ENCODE measurements at places on chromosomes 11 and 22.

- no peak for DNase-seq
Observed at GRCh38 chr11:60852117-60852981, 3.4 kb downstream of the PTGDR2 start.

- no peak for DNase-seq
Observed at GRCh38 chr11:14451825-14452224, 47.8 kb downstream of the COPB1 start.

- DNase-seq: no peak
Observed at GRCh38 chr11:36153551-36153950, 135.7 kb downstream of the COMMD9 start.

DNA sequence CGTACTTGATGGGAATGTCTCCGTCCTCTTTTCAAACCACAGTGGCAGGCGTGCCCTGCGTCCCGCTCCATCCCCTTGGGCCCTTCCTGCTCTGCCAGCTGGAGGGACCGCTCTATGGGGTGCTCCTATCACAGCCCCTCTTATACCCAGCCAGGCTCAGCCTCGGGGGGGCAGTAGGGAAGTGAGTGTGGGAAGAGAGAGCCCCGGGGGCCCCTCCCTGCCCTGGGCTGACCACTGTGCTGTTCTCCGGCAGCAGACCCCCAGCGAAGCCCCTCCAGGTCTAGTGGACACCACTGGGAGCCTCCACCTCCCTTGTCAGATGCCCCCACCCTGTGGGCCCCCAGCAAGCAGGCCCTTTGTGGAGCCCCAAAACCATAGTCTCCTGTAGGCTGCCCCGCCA, 572.5 kb downstream of the BRD1 start:
- no peak for DNase-seq

DNA sequence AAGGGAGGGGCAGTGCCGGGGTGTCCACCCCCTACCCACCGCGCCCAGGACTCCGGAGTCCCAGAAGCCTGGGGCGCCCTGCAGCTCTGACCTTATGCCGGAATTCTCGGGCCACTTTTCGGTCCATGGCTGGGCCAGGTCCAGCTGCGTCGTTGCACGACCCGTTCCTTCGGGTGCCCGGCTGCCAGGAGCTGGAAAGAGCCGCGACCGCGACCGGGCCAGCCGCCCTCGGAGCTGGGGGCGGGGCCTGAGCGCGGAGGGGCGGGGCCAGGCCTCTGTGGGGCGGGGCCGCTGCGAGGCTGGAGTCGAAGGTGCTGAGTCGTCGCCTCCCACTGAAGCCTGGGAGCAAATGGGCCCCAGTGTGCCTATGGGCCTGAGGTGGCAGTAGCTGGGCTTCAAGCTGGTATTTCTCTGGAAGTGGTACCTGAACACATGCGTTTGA, at the start of gene USH1C:
Gene USH1C (minus strand): TSS at position 236 of the 442 bp plus-strand sequence. CDS start 109 bp downstream, at position 127.
- no peak for DNase-seq

DNA sequence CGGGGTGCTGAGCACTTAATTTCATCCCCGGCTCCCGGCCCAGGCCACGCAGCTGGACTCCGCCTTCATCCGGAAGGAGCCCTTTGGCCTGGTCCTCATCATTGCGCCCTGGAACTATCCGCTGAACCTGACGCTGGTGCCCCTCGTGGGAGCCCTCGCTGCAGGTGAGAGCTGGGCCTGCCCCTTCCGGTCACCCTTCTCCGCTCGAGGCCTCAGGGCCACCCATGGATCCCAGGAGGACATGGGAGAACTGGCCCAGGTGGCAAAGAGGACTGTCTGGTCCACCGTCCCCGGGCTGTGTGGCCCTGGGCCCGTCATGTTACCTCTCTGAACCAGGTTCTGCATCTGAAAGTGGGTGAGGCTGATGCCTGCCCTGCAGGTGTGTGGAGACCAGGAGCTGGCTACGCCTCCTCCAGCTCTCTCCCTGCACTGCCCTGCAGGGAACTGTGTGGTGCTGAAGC, 8.6 kb downstream of the ALDH3B1 start:
- no peak for DNase-seq

DNA sequence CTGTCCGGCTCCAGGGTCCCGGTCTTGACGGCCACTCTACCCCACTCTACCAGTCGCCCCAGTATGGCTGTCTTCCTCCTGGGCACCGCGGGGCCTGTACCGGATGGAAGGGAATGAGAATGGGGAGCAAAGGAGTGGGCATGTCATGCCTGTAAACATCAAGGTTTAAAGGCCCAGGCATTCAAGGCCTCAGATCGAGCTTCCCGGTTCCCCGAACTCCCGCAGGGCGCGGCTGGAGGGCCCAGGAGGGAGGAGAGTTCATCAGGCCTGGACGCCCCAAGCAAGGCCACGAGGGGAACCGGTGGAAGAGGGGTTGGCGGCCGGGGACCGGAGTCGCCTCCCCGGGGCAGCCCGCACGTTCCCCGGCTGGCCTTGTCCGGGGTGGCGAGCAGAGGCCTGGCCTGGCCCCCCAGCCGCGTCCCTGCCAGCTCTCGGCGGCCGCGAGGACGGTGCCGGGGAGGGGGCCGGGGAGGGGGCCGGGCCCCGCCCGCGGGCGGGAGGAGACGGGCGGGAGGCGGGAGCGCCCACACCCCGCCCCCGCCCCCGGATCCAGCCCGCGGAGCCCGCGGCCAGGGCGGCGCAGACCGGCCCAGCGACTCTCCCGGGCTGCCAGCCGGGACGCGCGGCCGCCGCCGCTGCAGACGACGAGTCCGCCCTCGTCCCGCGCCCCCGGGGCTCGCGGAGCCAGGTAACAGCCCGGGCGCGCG, at the start of gene CDC42EP1:
Gene CDC42EP1 (plus strand): TSS at position 580 of the 707 bp plus-strand sequence. CDS start 5,870 bp downstream, outside the sequence.
- DNase-seq: no peak

DNA sequence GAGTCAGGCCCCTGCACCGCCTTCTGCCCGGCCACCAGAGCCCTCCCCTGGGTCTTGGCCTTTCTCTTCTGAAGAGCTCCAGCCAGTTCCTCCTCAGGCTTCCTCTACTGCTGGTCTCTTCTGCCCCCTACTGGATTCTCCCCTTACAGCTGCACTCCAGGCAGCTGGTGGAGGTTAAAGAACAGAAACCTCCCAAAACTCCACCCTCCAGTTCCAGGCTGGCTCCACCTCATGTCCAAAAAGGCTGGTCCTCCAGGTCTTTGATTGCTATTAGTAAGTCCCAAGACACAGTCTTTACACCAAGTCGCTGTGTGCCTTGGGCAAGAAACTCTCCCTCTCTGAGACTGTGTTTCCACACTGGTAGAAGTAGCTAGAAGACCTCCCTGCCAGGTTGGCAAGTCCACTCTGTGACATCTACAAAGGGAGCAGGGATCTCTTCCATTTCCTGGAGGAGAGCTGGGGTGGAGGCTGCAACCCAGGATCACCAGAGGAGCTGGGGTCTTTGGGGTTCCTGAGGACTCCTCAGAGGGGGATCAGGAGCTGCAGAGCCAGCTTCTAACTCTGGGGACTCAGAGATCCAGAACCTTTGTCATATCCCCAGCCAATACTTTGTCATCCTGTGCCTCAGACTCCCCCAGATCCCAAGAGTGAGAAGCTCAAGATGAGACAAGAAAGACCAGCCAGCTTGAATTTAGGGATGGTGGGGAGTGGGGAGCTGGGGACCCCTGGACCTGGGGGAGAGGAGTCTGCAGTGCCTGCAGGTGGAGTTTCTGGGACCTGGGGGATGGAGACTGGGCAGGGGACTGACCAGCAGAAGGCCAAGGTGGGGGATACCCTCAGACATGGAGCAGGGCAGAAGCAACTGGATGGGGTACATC, 3.4 kb upstream of the IGLL5 start:
- DNase-seq: no peak

DNA sequence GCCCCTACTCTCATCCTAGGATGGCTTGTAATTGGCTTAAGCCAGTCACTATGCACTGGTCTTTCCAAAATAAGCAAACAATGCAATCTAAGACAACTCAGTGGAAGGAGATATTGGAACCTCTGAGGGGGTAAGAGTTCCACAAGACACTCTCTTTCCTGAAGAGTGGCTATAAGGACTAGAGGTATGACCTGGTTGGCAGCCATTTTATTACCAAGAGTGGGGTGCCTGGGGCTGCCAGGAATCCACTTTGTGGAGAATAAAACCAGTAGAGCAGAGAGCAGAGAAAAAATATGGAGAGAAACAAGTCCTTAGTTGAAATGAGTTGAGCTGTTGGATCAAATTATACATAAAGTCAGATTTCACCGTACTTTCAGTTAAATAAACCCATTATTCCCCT, 38.8 kb upstream of the CAPRIN1 start:
- no peak for DNase-seq

DNA sequence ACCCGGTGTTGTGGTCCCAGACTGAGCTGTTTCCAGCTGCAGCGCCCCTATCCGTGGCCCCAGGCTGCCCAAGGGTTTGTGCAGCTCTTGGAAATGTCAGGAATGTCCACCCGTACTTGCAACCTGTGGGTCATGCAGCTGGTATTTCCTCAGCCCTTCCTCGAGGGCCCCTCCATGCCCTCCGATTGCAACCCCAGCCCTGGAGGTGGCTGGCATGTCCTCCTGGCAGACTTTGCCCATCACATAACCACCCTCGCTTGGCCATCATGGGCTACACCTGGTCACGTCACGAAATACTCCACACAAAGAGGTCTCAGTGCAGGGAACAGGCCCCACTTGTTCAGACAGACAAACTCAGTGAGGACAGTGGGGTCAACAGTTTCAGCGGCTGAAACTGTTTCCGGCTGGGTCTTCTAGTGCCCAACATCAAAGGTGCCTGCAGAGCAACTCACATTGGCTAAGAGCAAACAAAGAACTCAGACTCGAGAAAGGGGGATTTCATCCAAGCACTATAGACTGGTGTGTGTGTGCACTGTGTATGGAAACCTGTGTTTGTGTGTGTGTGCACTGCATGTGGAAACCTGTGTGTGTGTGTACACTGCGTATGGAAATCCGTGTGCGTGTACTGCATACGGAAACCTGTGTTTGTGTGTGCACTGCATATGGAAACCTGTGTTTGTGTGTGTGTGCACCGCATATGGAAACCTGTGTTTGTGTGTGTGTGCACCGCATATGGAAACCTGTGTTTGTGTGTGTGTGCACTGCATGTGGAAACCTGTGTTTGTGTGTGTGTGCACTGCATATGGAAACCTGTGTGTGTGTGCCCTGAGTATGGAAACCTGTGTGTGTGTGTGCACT, 72.8 kb upstream of the CCND1 start:
- no peak for DNase-seq

GRCh38 chr11:68077617-68078582, 39.1 kb downstream of the TCIRG1 start:
- no peak for DNase-seq

- no peak for DNase-seq
Observed at GRCh38 chr11:7858006-7858405, 61.3 kb upstream of the OR5P2 start.

DNA sequence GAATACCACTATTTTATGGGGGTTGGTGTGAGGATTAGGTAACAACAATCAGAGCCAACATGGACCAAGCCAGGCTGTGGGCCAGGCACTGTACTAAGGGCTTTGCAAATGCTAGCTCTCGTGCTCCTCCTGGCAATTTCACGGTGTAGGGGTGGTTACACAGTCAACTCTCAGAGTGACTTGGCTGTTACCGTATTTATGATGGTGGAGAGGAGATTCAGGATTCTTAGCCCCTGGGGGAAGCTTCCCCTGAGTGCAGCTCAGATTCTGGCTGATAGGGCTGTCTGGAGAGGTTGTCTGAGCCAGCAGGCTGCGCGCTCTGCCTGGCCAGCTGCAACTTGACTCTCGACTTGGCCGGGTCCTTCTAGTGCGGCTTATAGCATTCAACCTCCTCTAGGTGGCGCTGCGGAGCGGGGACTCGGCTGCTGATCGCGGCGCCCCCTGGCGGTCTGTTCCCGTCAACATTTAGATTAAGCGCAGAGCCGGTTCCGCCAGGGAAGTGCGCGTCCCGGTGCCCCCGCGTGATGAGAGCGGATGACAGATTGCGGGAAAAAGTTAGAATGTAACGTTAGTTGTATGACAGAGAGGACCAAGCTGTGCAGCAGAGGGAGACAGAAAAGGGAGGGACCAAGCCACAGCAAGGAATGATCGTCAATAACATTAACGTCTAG, 4.5 kb upstream of the NCF4 start:
- DNase-seq: peak; percentile 67

- no peak for DNase-seq
Observed at GRCh38 chr11:118175993-118176777, at the start of gene SCN2B. Gene SCN2B (minus strand): TSS chr11:118176639. CDS start chr11:118176431, 208 bp downstream.

GRCh38 chr11:87398931-87399330, 361.2 kb downstream of the TMEM135 start:
- DNase-seq: no peak

DNA sequence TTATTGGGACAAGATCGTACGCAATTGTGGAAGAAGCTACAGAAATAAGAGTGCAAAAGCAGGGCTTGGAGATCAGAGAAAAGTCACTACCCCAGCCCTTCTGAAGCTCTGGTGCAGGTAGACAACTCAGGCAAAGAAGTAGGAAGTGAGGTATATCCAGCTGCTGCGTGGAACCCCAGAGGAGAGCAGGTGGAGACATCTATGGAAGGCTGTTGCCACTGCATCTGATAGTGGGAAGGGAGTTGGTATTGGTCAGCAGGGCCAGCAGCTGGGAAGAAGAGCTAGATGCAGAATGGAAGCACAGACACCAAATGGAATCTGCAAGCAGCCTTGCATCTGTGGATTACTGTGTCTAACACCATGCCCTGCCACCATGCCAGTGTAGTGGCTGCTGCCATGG, 165.1 kb downstream of the WNT11 start:
- DNase-seq: no peak

DNA sequence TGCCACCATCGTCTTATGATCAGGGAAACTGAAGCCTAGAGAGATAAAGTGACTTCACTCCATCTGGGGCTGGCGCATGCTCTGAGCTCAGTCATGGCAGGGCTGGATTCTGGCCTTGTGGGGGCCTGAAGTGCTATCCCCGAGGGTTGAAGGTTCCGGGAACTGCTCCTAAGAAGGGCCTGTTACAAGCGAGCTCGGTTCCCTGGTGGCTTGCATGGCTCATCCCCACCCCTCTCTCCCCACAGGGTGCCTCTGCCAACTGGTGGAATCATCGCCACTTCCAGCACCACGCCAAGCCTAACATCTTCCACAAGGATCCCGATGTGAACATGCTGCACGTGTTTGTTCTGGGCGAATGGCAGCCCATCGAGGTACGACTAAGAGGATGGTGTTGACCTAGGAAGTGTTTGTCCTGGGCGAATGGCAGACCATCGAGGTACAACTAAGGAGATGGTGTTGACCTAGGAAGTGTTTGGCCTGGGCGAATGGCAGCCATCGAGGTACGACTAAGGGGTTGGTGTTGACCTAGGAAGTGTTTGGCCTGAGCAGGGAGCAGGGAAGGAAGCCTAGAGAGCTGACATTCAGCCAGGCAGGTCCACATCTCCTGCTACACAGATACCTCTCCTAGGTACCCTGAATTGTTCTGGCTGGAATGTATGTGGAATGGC, 19.9 kb downstream of the FADS2 start:
- DNase-seq: no peak

DNA sequence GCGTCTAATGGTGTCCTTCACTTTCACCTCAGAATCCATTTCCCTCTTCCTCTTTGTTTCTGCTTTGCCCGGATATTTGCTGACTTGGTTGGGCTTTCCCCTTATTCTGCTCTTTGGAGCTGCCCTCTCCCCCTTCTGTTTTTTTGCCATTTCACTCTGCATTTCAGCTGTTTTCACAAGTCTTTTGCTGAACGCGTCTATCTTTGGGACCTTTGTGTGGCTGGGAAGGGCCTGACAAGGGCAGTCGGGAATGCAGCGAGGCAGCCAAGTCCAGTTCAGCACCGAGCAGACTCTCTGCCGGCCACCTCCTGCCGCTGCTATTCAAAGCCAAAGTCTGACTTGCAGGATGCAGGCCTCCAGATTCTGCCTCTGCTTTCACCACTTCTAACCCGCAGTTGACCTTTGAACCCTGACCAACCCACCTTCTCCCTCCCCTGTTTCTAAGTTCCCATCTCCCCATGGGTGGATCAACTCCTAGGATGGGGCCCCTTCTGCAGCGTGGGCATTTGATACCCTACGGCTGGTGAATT, 38.2 kb downstream of the FEZ1 start:
- DNase-seq: no peak

GRCh38 chr11:82906236-82906635, 4.7 kb downstream of the DDIAS start:
- no peak for DNase-seq

Measured in NCI-H1048 (cell line).